Stimulated activated effector memory CD8-positive, alpha-beta T cell treated with anti-CD3 and anti-CD28 coated beads, Interleukin-12 subunit alpha, Interleukin-12 subunit beta, amount 100 ng/mL, for 72 hours (primary cell): ENCODE measurements at places on chromosomes 3 and 15.

DNA sequence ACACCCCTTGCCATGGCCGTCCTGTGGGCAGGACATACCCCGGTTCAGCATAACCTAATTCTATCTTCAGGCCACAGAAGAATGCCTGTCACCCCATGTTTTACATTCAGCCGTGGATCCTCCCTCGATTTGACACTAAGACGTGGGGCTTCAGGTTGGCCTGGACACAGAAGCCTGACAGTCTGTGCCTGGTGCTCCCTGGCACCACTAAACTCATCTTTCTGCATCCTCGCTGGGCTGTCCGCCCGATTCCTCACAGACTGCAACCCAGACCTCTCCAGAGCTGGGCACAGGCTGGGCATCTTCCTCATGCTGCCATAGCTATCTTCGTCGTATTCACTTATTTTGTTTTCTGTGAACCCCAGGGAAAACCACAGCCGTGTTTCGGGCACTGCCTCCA is 117.8 kb upstream of the IQSEC1 start:
- no peak for DNase-seq

DNA sequence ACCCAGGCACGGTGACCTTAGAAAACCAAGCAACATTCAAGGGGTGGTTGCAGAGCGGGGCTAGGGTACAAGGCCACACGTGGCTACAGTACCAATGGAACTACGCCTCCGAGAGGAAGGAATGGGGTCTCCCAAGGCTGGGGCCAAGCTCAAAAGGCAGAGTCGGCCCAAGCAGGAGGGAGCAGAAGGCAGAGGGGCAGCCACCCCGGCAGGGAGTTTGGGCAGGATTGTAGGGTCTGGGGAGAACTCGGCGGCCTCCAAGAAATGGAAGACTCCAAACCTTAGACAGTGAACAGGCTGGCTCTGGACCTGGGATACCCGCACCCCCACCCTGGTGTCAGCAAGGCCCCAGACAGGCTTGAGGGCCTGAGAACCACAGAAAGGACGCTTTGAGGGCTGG is 28.7 kb downstream of the ATRIP start:
- DNase-seq: no peak

GRCh38 chr3:184880276-184881019 is 68.5 kb downstream of the VPS8 start:
- no peak for DNase-seq

GRCh38 chr3:148948913-148949657 is 42.3 kb upstream of the GYG1 start:
- DNase-seq: no peak

DNA sequence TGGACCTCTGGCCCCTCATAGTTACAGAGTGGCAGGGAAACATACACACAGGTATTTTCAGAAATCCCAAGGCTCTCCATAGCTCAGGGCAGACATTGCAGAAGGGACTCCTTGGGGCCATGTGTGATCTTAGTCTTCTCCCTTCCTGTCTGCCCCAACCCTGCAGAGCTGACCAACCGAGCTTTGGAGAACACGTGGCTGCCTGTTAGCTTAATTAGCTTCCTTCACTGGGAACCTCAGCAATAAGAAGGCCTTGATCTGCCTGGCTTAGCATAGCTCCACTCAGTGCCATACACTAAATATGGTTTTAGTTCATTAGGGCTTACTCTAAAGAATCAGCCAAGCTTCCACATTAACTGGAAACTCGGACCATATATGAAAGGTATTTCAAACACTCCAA is 12.3 kb downstream of the LYZL4 start:
- no peak for DNase-seq

DNA sequence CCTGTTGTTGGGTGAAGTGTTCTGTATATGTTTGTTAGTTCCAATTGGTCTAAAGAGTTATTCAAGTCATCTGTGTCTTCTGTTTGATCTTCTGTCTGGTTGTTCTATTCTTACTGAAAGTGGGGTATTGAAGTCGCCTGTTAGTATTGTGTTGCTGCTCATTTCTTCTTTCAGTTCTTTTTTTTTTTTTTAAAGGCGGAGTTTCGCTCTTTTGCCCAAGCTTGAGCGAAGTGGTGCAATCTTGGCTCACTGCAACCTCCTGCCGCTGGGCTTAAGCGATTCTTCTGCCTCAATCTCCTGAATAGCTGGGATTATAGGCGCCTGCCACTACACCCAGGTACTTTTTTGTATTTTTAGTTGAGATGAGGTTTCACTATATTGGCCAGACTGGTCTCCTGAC is 23.5 kb downstream of the PFN2 start:
- no peak for DNase-seq

GRCh38 chr3:99639579-99639978 is 1.2 kb downstream of the COL8A1 start:
- DNase-seq: no peak

GRCh38 chr3:123791417-123791816 is 92.7 kb downstream of the MYLK start:
- no peak for DNase-seq

GRCh38 chr3:9727041-9727595 is 4.4 kb upstream of the BRPF1 start:
- peak; percentile 75 for DNase-seq

DNA sequence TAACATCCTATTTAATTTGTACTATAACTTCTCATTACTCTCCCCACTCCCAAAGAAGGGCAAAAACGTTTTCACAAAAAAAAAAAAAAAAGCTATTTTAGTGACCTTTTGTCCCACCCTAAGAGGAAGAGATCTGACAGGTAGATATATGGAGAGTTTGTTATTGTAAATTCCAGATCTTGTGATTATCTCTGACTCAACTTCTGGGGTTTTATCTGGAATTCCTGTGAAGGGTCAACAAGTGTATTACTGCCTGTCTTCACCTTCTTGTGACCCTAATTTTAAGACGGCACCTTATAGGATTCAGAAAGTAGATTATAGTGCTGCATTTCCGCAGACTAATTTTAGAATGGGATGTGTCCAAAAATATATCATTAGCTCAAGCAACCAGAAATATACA is 205.9 kb upstream of the CDIN1 start:
- DNase-seq: no peak

- no peak for DNase-seq
These were observed 18.7 kb upstream of the MTMR14 start for GRCh38 chr3:9630550-9631139.

DNA sequence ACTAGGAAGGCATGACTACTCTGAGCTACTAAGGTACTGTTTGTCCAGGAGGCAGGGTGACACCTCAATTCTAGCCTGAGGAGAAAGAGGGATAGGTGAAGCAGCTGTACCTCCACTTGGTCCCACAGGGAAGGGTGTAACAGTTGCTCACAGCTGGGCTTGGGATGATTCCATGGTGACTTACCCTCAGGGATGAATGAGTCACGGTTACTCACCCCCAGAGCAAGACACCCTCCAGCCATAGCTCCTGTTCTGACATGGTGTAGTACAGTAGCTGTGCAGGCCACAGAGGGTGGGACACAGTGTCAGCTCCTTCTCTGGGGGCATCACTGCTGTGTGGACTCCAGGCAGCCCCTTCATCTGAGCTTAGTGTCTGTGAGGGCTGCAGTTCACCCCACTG is 868.6 kb upstream of the SEMA6D start:
- no peak for DNase-seq

GRCh38 chr3:49681543-49681942 is 7.4 kb downstream of the APEH start:
- no peak for DNase-seq

DNA sequence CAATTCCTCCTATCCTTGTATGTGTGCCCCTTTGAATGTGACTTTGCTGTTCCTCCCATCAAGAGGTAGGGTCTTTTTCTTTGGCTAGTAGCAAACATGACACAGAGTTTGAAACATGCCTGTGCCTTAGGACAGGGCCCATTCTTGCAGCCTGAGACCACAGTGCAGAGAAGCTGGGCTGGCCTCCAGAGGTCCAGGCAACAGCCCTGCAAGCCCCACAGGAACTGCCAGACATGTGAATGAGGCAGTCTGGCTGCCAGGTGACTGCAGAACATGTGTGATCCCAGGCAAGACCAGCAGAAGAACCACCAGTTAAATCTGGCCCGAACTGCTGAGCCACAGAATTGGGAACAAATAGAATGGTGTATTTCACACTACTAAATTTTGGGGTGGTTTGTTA is 1.2 kb upstream of the HGD start:
- no peak for DNase-seq

- DNase-seq: no peak
These were observed 62.0 kb downstream of the TLE3 start for GRCh38 chr15:70035719-70036077.

DNA sequence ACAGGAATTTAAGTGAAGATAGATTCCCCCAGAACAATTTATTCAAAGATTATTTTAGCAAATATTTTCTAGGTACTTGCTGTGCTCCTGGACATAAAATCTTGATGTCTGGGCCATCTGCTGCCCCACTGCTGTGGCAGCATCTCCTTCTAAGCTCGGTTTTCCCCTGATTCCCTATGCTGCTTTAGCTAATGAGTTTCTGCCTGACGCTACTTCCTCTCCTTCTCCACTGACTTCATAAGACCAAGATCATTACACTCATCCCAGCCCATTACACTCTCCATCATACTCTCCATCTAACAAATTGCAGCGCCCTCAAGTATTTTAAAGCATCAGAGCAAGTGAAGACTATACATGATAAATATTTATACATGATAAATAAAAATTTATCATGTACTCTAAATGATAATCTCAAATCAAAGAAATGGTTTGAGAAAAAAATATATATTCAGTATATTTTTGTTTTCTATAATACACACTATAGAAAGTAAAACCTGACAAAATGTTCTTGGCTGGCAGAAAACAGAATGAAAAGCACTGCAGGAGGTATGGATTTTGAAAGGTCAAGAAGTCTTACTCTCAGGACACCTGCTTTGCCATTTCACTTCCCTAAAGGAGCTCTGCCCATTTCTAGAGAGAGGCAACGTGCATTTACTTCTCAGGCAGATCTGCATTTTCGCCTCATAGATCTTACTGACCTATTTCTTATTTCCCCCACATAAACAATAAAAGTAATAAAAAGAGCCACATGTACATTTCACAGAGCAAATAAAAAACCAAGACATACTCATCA is 232.0 kb downstream of the KCNMB2 start:
- DNase-seq: no peak

- no peak for DNase-seq
These were observed 21.4 kb downstream of the CHDH start for GRCh38 chr3:53824795-53825194.
